ENCODE measurements at places on chromosomes 5 and 9.
A peak's percentile ranks its signal among the peaks of the same experiment; 100 is the strongest.

GRCh38 chr9:123697686-123698085 is 232.2 kb downstream of the DENND1A start:
- DNase-seq, result no peak

GRCh38 chr9:93225417-93225816 is 41.5 kb downstream of the WNK2 start:
- no peak for DNase-seq

- no peak for DNase-seq
These were observed 356.0 kb upstream of the ISL1 start for GRCh38 chr5:51027271-51027670.

DNA sequence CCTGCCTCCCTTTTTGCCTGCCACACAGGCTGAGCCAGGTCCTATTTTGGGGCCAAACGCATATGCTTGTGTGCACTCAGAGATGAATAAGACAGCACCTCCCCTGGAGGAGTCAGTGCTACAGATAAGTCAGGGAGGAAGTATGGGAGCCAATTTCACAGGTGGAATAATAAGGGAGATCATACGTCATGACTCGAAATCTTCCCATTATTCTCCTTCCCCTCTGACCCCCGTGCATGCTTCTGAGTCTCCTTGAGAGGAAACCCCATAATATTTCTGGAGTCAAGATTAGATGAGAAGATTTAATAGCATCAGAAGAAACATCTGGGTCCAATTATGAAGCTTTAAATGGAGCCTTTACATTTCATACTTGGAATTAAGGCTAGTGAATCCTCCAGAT is 15.1 kb upstream of the ZCCHC7 start:
- no peak for DNase-seq

- peak; percentile 21 for DNase-seq
These were observed 1.5 kb upstream of the LYSMD3 start for GRCh38 chr5:90530736-90531487.

- DNase-seq, result no peak
These were observed 792.9 kb downstream of the EFNA5 start for GRCh38 chr5:106877881-106878280.

- no peak for DNase-seq
These were observed 27.3 kb downstream of the AFAP1L1 start for GRCh38 chr5:149298842-149299404.

DNA sequence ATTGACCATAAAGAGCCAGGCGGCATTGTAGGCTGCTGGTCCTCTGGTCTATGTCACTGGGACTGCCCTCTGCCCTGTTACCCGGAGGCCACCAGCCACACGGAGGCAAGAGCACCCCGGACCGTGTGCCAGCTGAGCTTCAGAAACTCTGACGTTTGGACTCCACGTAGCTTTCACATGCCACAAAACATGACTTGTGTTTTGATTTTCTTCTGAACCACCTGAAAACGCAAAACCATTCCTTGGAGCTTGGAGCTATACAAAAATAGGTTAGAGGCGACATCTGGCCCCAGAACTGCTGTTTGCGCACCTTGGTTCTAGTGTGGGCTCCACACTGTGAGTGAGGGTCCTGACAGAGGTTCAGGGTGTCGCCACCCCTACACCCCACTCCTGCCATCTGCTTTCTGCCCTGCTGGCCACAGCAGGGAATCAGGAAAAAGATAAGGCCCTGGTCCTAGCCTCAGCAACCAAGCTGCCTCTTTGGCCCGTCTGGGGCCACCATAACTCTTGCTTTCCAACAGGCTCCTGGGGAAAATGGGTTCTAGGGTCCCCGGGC is 151.3 kb upstream of the IRX2 start:
- no peak for DNase-seq

DNA sequence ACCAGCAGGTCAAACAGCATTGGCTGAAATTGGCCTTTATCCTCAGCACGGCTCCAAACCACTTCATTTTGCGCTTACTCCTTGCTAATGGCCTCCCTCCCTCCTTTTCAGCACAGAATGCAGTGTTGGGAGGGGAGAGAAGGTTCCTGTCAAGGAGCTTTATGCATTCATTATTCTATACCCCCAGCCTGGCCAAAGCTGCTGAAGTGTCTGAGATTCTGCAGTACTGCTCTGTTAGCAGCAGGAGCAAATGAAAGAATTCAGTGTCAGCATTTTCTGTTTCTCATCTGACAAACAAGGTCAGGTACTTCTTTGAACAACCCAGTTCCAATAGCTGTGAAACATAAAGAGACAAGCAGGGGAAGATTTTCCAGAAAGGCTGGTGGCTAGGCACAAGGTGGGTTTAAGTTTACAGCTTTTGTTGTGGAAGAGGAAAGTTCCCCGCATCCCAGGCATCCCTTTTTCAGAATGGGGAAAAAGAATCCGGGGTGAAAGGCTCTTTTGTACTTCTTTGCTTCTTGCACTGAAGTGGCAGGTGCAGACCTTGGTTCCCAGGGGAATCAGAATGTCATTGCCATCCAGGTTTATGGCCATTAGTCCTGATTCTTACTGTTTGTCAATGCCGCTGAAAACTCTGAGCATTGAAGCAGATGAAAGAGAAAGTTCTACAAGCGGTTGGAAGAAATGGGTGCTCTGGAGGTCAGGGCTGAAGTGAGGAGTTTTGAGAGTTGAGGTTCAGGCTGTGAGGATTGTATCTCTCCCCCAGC is 109.3 kb upstream of the APC start:
- DNase-seq, result no peak

- DNase-seq, result no peak
These were observed 216.3 kb upstream of the ZNF608 start for GRCh38 chr5:124962735-124963134.

DNA sequence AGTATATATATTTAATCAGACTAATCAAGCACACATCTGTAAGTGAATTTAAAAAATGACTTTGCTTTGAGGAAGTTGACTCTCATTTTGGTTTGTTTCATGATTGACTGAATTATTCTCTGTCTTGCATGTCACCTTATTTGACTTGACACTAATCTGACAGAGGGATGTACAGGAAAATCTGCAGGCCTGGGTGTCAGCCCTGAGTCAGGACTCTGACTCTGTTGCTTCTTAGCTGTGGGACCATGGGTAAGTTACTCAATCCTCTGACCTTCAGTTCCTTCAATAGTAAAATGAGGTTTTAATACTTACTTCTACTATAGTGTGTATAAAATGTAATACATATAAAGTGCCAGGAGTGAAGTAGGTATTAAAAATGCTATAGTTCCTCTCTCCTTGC is 415.9 kb downstream of the ARHGEF28 start:
- no peak for DNase-seq

DNA sequence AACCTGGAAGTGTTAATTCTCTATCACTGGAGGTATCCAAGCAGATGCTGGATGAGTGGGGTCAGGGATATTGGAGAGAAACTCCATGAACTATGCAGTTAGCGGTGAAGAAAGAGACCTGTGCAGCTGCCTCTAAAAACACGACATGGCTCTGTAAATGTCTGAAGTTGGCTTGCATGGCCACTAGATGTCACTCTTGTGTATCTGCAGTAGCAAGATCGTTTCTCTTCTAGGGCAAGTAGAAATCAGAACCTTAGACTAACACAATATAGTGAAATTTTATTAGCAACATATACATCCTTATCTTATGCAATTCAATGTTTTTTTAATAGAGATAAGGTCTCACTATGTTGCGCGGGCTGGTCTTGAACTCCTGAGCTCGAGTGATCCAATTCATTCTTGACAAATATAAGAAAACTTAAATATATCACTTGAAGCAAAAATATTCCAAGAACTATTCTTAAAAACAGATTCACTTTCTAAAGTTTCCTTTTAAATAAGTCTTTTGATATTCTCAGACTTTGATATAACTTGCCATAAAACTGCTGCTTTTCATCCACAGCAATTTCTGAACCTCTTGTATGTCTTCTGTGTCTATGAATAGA is 2.9 kb downstream of the OR2S2 start:
- DNase-seq, result peak; percentile 72

GRCh38 chr5:175464074-175464941 is 14.1 kb upstream of the SFXN1 start:
- DNase-seq, result peak; percentile 74

GRCh38 chr9:93093127-93093876 is 2.7 kb upstream of the CARD19 start:
- DNase-seq, result no peak

- DNase-seq, result no peak
These were observed 17.6 kb downstream of the GM2A start for GRCh38 chr5:151270599-151270998.

DNA sequence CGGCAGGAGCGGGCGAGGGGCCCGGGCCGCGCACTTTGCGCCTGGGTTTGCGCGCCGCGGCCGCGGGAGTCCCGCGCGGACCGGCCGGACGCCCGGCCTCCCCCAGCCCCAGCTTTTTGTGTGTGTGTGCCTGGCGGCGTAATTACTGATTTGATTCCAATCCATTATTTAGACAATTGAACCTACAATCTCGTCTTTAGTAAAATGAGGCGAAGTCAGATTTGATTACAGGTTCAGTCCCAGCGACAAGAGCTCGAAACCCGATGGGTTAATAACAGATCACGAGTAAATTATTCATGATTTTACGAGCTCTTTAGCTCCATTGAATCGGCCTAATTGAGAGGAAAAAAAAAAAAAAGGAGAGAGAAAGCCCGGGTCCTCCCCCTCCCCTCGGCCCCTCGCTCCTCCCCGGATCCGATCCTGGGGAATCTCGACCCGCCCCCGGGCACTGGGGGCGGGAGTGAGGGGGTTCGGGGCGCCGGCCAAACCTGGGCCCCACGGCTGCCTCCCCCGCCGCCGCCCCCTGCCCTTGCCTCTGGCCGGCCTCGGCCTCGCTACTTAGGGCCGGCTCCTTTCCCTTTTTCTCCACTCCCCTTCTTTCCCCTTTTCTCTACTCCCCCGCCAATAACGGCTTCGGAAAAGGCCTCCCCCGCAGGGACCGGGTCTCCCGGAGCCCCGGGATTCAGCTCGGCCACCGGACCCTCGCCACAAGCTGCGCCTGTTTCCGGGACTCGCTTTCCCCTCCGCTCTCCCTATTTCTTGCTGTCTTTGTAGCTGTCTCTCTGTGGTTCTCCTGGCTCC is 6.6 kb downstream of the LHX2 start:
- DNase-seq, result no peak

GRCh38 chr9:136433043-136433715 is 6.5 kb downstream of the INPP5E start:
- no peak for DNase-seq

GRCh38 chr9:114141553-114142402 is 13.6 kb upstream of the COL27A1 start:
- no peak for DNase-seq

DNA sequence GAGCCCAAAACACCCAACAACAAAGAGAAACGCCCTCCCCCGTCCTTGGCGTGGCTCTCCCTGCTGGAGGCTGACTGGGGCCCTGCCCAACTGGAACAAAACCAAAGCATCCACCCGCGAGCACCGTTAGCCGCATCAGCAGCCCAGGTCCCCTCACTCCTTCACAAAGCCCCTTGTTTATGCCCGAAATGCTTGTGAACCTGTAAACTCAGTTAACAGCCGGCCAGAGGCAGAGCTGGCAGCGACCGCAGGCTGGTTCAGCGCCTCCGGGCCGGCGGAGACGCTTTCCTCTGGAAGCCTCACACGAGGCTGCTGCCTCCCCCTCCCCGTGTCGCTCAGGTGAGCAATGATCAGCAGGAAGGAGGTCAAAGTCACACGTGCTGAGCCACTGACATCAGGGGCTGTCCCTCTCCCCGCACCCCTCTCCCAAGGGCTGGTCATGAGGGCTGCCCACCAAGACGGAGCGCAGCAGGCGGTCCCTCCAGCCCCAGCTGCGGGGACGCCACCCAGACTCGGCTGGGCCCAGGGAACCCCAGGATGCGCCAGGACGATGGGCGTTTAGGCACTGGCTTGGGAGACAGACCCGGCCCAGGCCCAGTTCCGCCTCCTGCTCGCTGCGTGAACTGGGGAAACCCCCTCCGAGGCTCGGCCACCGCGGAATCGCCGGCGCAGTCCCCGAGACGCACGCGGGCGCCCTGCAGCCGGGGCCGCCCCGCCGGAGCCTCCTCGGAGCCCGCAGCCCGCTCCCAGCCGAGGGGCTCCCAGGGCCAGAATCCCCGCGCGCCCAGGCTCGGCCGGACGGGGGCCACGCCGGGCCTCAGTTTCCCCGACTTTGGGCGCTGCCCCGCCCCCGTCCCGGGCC is 563 bp downstream of the SNAPC4 start:
- peak; percentile 16 for DNase-seq

DNA sequence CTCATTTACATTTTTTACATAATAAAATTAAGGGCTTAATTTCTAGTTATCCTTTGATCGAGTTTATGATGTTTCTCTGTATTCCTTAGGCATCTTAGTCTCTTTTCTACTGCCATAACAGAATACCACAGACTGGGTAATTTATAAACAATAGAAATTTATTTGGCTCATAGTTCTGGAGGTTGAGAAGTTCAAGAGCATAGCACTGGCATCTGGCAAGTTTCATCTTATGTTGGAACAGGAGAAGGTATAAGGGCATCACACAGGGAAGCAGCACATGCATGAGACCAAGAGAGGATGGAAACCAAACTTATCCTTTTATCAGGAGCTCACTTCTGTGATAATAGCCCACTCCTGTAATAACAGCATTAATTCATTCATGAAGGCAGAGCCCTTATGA is 284.9 kb upstream of the COX7C start:
- no peak for DNase-seq

- DNase-seq, result no peak
These were observed 31.8 kb downstream of the FABP6 start for GRCh38 chr5:160260881-160261815.

DNA sequence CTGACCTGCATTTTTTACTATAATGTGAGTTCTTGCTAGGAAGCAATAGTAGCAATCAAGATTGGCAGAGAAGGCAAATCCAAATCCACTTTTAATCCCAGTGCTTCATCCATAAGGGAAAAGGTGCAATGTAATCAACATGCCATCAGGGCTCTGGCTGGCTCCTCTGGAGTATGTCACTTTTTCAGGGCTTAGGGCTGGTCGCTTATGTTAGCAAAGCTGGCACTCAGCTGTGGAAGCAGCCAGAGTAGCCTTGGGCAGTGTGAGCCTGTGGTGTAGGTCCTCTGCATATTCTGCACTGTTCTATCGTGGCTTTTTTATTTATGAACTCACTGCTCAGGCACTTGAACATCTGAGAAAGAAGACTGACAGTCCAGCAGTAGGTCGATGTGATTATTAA is 16.1 kb downstream of the ACTBL2 start:
- DNase-seq, result no peak

DNA sequence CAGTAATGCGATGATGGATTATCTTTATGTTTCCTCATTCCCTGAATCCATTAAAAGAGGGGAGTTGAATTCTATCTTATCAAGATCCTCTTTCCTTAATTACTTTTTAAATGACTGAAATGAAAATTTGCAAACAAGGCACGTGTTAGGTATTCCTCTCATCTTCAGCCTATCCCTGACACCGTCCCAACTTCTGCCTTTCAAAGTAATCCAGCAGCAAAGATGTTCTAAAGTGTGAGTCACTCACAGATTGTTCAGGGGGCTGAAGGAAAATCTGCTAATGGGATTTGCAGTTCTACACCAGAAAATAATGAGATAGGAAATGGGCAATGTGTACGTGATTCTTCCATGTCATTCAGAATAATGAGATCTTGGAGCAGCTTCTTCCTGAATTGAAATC is 403.0 kb downstream of the ARHGEF28 start:
- DNase-seq, result no peak
